Lung (tissue), 17 donors: ENCODE measurements at places on chromosomes 7 and 10. TPM values are rescaled to one million over a fixed set of nuclear protein-coding genes. Genes with fewer than 3 reads are reported as not detected.

BCCIP gene
- 55.9 TPM for polyA plus RNA-seq

GRCh38 chr7:111113263-111114017 is 22.5 kb downstream of the LRRN3 start:
- peak; percentile 48 for DNase-seq

OR2A25 gene
- not detected for polyA plus RNA-seq

UTF1 gene
- 0.06 TPM for polyA plus RNA-seq

- no peak for DNase-seq
Observed at GRCh38 chr7:133389727-133390126, 136.8 kb downstream of the EXOC4 start.

SLC29A3 gene
- polyA plus RNA-seq: 5.7 TPM

GRCh38 chr7:24368161-24368560 is 84.2 kb downstream of the NPY start:
- DNase-seq: no peak

LIPF gene
- polyA plus RNA-seq: 0.22 TPM

GRCh38 chr10:10609379-10609955 is 408.2 kb upstream of the CELF2 start:
- DNase-seq: no peak

- DNase-seq: no peak
Observed at GRCh38 chr10:21975378-21975990, 28.0 kb downstream of the DNAJC1 start.

DNA sequence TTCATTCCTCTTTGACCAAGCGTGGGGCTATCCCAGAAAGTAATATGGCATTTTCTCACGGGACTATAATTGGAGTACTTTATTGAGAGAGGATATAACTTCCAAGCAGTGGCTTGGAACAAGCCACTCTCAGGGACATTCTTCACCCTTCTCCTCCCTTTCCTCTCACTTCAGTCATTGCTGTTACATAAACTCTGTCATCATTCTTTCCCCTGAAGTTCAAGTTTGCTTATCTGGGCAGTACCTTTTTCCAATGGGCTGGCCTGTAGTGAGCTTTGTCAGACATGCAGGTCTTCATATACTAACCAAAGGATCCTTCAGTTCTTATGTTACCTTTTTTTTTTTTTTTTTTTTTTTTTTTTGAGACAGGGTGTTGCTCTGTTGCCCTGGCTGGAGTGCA is 58.7 kb upstream of the KMT2E start:
- no peak for DNase-seq

FAM25G gene
- not detected for polyA plus RNA-seq

- DNase-seq: no peak
Observed at GRCh38 chr10:13234172-13234571, at the start of gene UCMA. TSS of gene UCMA (minus strand) at chr10:13234374. CDS start at chr10:13234258, 116 bp downstream.

- DNase-seq: no peak
Observed at GRCh38 chr7:150382123-150382843, 3.2 kb downstream of the ZNF775 start.

DNA sequence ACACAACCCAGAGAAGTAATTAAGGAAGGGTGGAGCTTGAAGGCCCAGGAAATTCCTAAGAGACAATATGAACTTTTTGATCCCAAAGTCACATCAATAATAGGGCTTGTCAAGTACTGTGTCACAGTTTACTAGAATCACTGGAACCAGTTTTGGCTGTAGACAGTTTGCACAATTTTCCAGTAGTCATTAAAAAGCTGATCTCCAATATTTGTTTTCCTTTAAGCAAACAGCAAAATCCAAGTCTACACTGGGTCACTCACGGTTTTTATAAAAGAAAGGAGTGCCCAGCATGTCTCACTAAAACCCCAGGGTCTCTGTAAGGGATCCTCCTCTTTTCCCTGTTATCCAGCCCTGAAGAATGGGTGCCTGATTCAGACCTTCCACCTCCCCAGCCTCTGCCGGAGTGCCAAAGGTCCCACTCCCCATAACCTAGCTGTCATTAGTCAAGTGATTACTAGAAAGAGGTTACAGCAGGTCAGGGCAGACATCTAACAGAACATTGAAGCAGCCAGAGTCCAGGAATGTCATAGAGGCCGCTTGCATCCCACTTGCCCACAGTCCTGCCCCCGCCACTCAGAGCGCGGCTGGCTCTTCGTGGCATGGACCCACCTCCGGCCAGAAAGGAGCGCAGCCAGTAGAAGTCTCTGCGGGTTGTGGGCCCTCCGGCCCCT is 552 bp downstream of the SLC25A16 start:
- DNase-seq: no peak

PTN gene
- polyA plus RNA-seq: 4.2 TPM

SPDYE6 gene
- 0.08 TPM for polyA plus RNA-seq

BAG3 gene
- 42.7 TPM for polyA plus RNA-seq

VWA2 gene
- polyA plus RNA-seq: 1.6 TPM

GRCh38 chr10:12703813-12704212 is 297.7 kb downstream of the CCDC3 start:
- no peak for DNase-seq

PRKAR2B gene
- polyA plus RNA-seq: 4.9 TPM

DNA sequence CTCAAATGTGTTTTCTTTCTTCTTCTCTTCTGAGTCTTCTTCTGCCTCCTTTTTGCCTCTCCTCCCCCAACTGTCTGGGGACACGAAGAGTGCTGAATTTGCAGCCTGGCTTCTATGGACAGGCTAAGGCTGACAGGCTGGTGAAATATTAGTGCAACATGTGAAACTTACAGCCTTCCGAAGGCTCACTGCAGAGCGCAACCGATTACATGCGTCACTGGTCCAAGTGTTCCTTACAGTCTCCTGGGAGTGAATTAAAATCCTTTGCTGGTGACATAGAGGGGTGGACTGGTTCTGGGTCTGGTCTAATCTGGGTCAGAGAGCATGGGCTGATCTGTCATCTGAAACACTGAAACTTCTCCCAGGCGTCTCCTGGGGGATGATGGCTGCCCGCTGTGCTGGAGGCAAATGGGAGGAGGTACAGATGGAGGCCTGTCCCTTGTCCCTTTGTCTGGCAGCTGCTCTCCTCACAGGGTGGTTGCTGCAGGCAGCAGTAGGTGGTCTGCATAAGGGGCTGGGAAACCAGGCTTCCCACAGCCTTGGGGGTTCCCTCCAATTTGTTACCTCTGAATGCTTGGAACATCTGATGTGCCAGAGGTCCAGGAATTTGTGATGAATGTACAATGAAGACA is 143.8 kb upstream of the BMPER start:
- DNase-seq: no peak

SEMA3E gene
- 1.0 TPM for polyA plus RNA-seq

GRCh38 chr10:317271-317769 is 182.1 kb downstream of the ZMYND11 start:
- peak; percentile 91 for DNase-seq

SPDYE11 gene
- not detected for polyA plus RNA-seq

DNA sequence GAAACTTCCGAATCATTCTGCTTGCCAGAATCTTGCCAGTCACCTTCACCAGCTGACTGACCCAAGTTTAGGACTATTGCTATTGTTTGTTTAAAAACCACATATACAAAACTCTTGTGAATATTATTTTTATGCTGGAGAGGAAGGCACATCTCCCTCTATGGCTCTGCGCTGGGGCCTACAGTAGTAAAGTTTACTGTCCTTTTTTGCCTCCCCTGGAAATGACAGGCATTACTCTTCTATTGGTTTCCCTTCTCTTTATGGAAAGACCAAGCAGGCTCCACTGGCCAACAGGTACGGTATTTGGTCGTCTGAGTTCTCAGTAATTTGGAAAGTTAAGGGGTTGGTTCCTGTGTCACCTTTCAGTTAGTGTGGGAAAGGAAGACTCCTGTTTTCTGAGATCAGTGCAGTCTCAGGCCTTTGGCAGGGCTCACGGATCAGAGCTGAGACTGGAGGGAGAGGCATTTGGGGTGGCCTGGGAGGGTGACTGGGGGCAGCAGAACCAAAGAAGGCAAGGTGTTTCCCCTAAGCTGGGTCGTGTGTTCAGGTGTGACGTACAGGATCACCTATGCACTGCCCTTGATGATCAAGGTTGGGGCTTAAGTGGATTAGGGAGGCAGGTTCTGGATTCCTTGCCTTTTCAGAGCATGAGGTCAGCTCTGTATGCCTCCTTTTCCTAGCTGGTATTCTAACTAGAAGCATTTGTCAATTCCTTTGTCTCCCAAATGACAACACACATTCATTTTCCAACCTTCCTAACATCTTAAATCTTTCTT is 16.0 kb upstream of the KIF5B start:
- DNase-seq: no peak

DNA sequence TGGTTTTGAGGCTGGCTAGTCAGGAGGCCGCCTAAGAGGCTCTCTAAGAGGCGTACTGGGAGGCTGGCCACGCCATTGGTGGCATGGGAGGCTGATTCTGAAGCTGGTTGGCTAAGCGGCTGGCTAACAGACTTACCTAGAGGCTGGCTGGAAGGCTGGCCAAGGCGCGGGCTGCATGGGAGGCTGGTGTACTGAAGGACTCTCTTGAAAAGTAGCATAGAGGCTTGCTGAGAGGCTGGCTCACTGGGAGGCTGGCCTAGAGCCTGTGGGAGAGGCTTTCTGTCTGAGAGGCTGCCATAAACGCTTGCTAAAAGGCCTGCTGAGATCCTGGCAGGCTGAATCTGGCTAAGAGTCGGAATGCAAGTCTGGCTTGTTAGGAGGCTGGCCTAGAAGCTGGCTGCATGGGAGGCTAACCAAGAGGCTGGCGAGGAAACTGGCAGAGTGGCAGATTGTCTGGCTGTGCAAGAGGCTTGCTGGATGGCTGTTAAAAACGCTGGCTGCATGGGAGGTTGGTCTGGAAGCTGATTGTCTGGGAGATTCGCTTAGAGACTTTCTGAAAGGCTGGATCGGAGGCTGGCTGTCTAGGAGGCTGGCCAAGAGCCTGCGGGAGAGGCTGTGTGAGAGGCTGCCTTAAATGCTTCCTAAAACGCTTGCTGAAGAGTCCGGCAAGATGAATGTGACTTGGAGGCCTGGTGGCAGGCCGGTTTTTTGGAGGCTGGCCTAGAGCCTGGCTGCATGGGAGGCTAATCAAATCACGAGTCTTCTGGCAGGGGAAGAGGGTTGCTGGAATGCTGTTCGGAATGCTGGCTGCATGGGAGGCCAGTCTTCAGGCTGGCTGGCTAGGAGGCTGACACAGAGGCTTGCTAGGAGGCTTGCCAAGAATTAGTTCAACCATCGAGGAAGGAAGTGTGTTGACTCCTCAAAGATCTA is 134.2 kb downstream of the OR13A1 start:
- no peak for DNase-seq

GRCh38 chr7:123023126-123023525 is 27.6 kb upstream of the TAS2R16 start:
- DNase-seq: no peak

DNA sequence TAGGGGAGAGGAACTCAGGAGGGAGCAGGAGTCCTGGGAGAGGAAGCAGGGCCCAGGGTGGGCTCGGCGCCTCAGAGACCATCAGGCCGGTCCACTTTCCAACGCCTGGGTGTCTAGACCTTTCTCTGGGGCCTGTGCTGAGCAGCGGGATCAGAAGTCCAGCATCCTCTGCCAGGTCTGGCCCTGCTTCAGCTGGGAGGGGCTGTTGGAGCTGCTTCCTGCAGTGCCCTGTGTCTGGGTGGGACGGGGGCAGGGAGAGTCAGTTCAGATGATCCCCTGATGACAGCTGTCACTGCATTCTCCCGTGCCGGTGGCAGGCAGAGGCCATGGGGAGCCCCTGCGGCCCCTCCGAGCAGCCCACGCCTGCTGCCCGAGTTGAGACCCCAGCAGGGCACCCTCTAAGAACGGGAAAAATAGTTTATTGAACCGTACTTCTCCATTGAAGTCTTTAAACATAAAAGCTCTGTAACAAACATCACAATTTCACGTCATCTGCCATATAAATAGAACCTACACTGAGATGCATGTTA is 23.3 kb downstream of the AP5Z1 start:
- no peak for DNase-seq
